Activated naive CD4-positive, alpha-beta T cell treated with anti-CD3 and anti-CD28 coated beads, Interleukin-2, amount 10 ng/mL, durations not matched to agents 7 days and 5 days (primary cell): ENCODE measurements at places on chromosomes 7 and 10.

DNA sequence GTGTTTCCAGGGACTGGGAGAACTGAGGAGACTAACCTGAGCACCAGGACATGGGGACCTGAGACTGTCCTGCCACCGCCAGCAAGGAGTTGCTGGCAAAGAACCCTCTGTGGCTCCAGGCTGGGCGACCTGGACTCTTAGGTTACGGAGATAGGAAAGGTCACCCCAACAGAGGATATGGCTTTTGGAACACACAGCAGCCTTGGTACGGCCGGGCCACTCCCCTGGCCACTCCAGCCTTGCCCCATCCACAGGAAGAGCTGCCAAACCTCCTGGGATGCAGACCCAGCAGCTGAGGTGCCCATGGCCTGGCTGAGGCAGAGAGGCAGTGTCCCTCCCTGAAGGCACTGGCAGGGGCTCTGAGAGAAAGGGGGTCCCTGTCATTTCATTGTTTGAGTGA, 137.8 kb downstream of the OAT start:
- no peak for DNase-seq

GRCh38 chr7:30702200-30702599, 19.9 kb upstream of the CRHR2 start:
- DNase-seq = peak; percentile 61

DNA sequence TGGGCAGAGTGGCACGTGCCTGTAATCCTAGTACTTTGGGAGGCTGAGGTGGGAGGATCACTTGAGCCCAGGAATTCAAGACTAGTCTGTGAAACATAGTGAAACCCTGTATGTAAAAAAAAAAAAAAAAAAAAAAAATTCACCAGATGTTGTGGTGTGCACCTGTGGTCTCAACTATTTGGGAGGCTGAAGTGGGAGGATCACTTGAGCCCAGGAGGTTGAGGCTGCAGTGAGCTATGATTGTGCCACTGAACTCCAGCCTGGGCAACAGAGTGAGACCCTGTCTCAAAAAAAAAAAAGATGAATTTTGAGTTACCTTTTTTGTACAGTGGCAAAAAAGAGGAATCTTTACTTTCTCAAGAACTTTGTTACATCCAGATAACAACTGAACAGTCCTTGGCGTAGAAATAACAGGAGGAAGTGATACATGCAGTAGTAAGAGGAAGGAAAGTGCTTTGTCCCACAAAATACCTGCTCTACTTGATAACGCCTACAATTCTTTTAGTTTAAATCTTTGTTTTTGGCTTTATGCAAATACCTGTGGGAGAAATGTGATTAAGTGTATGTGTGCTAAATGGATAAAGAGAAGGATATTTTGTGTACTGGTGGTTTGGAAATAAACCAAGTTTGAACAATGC, 29.3 kb downstream of the SPAG6 start:
- no peak for DNase-seq

DNA sequence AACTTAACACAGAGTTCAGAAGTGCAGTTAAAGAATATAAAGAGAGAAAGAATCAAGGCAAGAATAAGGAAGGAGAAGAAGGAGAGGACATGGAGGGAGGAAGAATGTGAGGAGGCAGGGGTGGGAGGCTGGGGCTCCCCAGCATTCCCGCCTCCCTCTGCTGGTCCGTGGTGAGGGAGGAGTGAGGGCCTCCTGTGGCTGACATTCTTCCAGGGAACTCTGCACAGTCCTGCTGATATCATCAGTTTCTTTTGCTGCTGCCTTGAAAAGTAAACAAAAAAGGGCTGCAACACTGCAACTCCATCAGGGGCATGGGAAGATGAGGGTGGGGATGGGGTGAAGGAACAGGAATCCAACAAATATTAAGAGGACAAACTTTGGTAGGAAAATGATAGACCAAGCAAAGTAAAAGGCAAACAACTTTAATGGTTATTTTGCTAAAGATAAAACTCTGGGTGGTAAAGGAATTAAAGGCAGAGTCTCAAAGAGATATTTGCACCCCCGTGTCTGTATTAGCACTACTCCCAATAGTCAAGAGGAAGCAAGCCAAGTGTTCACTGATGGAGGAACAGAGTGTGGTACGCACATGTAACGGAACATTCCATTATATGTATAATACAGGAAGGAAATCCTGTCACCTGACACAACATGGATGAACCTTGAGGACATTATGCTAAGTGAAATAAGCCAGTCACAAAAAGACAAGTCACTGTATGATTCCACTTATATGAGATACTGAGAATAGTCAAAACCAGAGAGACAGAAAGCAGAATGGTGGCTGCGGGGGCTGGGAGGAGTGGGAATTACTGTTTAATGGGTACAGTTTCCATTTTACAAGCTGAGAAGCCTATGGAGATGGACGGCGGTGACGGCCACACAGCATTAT, 8.0 kb upstream of the SPOCK2 start:
- DNase-seq = no peak

- DNase-seq = no peak
These were observed 61.6 kb upstream of the RNF32 start for GRCh38 chr7:156578978-156579430.

GRCh38 chr10:17783751-17784150, 25.4 kb upstream of the MRC1 start:
- no peak for DNase-seq

GRCh38 chr10:131168238-131168875, 143.2 kb downstream of the TCERG1L start:
- DNase-seq = no peak
